Activated CD4-positive, alpha-beta T cell treated with anti-CD3 and anti-CD28 coated beads, Interleukin-2, amount 50 U/mL, for 1 hour (primary cell): ENCODE measurements at places on chromosomes 7 and 10.
A peak's percentile ranks its signal among the peaks of the same experiment; 100 is the strongest.

DNA sequence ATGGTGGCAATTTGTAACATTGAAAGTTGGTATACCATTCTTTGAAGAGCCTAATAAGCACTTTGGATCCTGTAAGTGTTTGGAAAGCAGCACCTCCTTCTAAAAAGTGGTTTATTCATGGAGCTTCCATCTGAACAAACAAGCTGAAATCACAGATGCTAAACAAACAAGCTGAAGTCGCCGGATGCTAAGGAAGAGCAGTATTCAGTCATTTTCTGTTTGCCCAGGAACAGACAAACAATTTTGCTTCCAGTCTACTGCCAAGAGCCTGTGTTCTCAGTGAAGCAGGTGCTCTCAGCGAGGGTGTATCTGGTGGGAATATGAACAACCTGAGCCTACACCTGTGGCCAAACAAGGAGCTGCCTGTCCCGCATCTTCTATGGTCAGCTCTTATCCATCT is 6.3 kb downstream of the COL28A1 start:
- no peak for DNase-seq

- DNase-seq, result no peak
Measured at GRCh38 chr10:78437407-78437768, 403.7 kb downstream of the RPS24 start.

GRCh38 chr10:87505366-87506111 is 846 bp downstream of the MINPP1 start:
- peak; percentile 35 for DNase-seq

DNA sequence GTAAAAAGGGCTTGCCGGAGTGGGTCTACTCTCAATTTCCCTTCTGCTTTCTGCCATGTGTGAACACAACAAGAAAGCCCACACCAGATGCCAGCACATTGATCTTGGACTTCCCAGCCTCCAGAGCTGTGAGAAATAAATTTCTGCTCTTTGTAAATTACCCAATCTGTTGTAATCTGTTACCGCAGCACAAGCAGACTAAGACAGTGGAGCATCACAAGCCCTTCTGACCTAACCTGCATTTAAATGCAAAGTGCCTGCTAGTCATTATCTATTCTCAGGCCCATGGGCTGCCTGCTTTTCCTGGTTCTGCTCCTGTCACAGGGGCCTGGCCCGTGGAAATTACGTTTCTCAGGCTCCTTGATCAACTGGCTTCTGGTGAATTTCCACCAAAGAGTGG is 199.3 kb upstream of the AUTS2 start:
- DNase-seq, result no peak

DNA sequence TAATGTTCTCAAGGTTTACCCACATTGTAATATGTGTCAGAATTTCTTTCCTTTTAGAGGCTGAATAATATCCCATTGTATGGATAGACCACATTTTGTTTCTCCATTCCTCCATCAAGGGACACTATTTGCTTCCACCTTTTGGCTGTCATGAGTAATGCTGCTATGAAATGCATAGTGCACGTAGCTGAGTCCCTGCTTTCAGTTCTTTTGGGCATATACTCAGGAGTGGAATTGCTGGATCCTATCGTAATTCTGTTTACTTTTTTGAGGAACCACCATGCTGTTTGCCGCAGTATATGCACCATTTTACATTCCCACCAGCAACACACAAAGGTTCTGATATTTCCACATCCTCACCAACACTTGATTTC is 60.0 kb downstream of the PRF1 start:
- DNase-seq, result no peak

GRCh38 chr7:22039670-22040069 is 94.0 kb upstream of the CDCA7L start:
- no peak for DNase-seq

DNA sequence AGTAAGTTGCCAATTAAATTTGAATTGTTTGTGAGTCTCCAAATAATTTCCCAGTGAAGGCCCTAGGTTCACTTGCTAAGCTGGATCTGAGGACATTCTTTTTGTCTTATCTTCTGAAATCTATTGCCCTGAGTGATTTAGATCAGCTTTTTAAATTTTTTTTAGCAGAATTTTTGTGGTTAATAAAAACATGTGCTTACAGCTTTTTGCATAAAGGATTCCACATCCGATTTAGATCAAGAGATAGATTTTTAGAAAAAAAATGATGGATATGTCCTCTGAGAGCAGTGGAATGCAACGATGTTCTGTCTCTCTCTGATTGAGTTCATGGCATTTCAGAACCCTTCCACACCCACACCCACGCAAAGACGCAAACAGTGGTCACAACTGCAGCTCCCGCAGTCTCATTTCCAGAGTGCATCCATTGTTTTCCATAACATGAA is 358.8 kb downstream of the SUGCT start:
- DNase-seq, result no peak

DNA sequence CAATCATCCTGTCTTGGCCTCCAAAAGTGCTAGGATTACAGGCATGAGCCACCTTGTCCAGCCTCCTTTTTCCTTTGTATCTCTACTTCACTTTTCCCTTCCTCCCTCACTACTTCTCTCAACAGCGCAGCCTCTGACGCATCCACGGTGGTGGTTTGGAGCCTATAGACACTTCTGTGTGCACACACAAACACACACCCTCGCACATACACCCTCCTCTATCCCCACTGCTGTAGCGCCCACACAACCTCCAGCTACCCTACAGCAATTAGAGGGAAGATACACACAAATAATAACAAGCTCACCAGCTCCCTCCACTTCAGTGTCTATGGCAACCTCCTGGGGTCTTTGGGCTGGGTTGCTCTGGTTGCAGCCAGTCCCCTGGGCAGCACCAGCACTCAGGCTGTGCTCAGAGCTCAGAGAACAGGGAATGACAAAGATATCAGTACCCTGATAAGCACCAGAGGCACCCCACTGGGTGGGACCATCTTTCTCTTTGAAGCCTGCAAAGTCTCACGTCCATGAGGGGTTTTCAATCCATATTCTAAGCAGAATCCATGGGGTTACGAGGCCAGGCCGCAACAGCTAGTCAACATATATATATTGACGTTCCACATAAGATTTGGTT is 3.3 kb upstream of the CAMK2G start:
- no peak for DNase-seq

- DNase-seq, result no peak
Measured at GRCh38 chr7:73901231-73901822, 40.4 kb downstream of the TMEM270 start.

DNA sequence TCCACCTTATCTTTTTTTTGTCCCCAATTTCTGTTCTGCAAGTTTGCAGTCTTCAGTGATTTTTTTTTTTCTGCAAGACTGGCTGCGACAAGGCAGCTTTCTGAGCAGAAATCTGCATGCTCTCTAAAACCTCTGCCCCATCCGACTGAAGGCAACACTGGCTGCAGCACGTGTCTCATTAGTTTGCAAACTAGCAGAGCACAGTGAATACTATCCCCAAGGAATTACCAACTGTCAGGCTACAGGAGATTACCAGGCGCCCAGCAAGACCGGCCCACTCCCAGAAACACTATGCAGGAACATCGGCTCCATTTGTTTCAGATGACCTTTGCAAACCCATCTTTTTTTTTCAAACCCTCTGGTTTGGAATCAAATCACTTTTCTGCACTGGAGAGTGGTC is 538.8 kb downstream of the SORCS1 start:
- DNase-seq, result no peak

DNA sequence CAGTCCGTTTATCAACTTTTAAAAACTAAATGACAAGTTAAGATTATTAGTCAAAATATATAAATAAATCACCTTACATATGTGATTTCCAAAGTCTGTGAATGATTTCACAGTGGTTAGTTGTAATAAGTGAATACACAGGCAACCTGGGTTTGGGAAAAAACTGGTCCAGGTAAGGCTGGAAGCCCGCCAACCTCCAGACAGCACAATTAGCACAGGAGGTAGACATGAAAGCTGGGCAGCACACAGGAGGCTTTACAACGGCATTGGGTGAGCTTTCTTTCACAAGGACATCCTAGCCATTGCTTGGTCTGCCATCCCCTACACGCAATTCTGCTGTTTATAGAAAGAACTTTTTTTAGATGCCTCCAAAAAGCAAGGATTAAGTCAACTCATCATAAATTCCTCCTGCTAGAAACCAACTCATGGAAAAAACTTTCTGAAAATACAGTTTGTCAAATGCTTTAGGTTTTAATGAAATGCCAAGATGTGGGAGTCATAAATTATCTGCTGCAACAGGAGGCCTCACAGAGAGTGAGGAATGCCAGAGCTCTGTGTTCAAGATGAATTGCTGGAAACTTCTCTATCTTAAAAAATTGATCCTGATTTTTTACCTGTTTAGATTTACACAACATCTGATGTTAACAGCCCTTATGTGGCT is 346.8 kb upstream of the NFE2L3 start:
- no peak for DNase-seq

DNA sequence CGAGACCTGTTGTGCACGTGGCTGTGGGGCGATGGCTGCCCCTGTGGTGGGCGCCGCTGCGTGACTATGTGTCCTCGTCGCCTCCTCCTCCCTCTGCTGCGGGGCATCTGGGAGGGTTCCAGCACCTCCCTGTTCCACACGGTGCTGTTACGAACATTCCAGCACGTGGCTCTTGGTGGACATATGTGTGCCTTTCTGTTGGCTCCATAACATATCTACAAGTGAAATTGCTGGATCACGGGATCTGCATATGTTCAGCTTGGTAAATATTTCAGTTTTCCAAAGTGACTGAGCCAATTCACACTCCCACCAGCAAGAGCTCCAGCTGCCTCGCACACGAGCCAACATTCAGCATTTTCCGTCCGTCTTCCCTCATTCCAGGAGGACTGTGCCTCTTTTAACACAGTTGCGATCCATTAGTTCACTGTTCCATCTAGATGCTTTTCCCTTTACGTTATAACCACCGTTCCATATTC is 25.1 kb downstream of the SNX8 start:
- DNase-seq, result no peak

GRCh38 chr10:129950676-129951075 is 13.4 kb downstream of the EBF3 start:
- DNase-seq, result no peak

GRCh38 chr7:98753989-98754479 is 115.8 kb downstream of the TMEM130 start:
- DNase-seq, result no peak

- no peak for DNase-seq
Measured at GRCh38 chr7:118005026-118005425, 131.8 kb upstream of the CTTNBP2 start.

DNA sequence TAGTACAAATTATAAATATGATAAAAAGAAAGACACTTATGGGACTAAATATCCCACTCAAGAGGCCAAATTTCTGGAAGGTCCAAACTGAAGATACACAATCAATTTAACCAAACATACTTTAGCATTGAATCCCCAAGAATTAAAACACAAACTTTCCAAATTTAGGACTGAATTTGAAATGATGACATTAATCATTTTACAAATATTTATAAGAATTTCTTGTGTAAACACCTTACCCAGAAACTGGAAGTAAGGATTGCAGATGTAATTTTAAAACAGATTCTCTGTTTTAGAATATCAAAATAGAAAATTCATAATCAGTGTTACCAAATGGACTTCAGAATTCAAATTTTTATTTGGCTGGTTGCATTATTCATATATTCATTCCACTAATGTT is 588.2 kb upstream of the KCND2 start:
- no peak for DNase-seq

DNA sequence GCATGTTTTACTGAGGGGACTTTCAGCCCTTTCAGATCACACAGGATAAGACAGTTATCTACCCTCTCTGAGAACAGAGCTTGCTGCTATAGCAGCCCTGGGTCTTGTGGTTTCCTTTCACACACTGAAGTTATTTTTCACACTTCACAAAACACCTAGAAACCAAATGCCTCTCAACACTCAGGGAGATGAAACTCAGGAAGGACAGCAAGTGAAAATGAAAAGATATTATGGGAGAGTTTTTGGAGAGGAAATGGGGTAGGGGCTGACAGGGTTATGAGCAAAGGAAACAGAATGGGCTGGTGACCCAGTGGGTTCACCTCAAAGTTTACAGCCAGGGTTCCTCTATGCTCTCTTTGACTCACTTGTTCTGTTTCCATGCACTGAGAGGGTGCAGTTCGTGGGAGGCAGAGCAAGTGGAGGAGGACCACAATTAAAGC is 17.0 kb upstream of the GIMAP2 start:
- DNase-seq, result peak; percentile 46

- no peak for DNase-seq
Measured at GRCh38 chr10:12503311-12503710, 154.0 kb downstream of the CAMK1D start.

DNA sequence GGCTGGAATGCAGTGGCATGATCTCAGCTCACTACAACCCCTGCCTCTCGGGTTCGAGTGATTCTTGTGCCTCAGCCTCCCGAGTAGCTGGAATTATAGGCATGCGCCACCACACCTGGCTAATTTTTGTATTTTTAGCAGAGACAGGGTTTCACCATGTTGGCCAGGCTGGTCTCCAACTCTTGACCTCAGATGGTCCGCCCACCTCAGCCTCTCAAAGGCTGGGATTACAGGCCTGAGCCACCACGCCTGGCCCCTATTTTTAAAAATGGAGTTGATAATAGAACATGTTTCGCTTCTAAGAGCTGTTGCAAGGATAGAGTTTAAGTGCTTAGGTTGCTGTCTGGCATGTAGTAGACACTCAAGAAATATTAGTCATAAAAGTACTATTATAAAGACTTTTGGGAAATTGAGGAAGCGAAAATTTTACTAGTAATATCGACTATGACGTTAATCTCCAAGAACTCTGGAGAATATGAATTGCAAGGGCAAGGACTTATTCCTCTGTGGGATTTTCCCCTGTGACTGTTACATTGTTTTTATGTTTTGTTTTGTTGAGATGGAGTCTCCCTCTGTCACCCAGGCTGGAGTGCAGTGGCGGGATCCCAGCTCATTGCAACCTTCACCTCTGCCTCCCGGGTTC is 7.9 kb downstream of the GTF2I start:
- DNase-seq, result no peak

- DNase-seq, result no peak
Measured at GRCh38 chr7:138125598-138126111, 49.4 kb downstream of the AKR1D1 start.

DNA sequence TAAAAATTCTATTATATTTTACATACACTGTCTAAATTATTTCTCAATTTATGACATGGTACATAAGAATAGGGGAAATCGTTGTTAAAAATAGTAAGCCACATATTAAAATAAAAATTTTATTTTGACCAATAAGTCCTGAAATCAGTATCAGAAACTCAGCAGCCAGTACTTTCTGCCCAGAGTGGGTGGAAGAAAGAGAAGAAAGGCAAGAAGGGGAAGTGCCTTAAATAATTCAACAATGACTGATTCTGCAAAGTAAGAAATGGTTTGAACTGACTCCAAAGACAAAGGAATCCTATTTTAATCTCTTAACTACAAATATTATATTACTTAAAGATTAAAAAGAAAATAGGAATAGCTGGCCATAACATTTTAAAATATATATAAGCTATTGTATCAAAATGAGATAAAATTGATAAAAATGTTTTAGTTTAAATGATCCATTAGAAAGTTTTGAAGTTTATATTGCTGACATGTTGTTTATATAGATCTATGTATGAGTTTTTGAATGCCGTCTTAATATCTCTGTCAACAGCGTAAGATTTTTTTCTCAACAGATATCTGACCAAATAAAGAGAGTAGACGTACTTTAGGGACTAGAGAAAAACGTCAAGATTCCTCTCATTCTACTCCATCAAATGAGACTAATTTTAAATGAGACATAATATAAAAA is 30.2 kb upstream of the NRCAM start:
- DNase-seq, result no peak
